ENCODE measurements at places on chromosomes 2 and 18.

DNA sequence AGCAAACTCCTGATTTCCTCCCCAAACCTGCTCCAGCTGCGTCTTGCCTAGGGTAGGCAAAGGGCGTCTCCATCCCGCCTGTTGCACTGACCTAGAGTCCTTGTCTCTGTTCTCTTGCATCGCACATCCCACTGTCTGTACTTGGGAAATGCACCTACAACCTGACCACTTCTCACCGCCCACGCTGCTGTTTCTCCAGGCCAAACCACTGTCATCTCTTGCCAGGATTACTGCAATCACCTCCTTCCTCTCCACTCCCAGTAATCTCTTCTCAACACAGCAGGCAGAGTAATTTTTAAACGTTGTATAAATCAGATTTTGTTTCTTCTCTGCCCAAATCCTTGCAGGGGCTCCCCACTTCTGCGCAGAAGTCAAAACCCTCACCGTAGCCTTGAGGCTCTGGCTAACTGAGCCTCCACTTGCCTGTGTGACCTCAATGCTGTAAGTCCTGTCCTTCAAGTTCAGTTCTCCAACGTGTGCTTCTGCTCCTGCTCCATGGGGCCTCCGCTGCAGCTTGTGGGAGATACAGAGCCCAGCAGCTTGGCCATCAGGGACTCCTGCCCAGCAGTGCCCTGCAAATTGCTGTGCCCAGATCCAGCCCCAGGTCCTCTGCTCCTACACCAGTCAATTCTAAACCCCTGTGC lies 27.7 kb upstream of the SEMA4C start:
- no peak for DNase-seq

DNA sequence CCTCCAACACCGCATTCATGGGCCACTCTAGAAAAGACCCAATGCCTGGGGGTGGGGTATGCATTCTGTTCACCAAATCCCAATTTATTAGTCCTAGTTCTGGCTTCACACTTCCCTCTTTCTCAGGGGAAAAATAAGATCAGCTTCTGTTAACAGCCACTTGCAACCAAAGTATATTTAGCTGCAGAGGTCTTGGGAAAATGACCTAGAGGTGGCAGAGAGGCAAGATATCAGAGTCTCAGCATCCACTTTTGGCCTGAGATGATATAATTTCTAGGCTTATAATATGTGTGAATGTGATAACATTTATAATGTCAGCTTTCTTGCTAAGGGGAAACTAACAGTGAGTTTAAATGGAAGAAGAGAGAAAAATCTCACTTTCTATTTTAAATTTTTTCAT lies 89.1 kb downstream of the ZNF385B start:
- DNase-seq: no peak

DNA sequence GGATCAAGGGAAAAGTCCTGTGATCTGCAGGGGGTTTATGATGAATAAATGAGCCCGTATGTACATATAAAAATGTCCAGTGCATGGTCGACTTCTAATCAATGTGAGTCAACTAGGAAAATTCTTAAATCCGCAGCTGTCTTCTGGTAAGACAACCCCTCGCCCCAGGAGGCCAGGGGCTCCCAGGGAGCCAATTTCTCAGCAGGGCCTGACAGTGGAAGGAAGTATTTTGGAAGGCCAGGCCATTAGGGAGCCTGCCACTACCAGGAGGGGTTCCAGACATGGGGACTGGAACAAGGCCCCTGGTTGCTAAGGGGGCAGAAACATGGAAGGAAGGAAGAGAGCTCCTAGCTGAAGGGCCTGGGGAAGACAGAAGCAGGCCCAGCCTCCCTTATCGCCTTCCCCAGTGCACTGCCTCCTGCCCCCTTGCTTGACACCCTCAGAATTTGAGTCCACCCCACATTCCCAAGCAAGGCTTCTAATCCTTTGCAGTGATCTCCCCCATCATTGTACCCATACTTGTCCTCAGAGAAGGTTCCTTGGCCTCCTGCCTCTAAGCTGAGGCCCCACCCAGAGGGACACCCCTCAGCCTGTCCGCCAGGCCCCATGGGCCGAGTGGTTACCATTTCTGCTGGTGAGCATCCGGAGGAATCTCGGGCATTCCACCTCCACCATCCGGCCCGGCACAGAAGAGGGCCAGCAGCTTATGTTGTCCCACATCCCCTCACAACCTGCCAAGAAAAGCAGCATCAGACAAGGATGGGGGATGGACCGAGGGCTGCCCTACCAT lies 45.9 kb downstream of the SCTR start:
- DNase-seq: no peak

DNA sequence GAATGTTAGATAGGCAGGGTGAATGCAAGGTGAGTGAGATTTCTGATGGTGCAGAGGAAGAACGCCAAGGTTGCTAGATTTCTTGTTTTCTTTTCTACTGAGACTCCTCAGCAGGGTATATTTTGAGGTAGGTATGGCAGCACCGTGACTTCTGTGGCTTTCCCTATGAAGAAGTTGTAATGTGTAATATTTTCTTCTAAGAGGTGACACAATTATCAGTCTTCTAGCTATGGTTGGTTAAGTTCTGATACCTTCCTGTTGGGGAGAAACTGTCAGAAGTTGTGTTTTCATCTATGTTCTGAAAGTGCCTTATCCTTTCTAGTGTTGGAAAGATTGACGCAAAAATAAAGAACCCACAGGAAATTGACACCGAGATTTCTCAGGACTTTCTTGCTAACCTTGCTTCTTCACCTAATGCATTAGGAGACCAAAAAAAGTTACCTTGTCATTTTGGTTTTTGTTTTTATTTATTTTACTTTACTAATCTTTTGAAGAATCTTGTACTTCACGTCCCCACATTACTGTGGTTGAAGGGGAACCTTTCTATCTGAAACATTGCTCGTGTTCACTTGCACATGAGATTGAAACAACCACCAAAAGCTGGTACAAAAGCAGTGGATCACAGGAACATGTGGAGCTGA lies 11.9 kb downstream of the IL18R1 start:
- no peak for DNase-seq

DNA sequence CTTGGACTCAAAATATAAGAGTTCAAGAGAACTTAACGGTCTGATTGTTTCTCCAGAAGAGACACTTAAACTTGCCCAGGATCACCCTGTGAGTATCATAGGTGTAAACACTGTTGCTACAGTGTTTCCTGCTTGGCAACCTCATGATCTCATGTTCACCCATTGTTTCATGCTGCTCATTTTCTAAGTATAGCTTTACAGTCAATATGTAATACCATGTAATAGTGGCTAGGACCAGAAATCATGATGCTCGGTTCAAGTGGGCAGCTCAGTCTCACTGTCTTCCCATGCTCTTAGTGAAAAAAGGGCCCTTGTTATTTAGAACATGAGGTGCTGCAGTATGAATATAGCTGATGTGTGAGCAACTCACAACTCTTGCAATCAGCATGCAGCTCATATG lies 157.5 kb downstream of the CERS6 start:
- DNase-seq: no peak

DNA sequence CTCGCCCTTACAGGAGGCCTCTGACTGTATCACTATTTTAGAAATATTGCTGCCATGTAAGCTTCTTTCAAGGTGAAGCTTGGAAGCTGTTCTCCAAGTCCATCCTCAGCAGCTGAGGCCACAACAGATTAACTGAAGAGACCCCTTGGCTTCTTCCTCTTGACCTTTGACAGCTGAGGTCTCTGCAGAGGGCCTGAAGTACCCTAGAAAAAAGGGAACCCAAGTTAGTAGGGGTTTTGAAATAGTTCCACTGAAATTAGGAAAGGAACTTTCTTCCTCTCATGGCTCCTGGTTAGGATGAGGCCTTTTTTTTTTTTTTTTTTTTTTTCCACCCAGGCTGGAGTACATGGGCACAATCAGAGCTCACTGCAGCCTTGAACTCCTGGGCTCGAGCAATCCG lies 15.5 kb upstream of the IHH start:
- no peak for DNase-seq

- DNase-seq: no peak
These were observed 530.2 kb downstream of the DCC start for GRCh38 chr18:52869942-52870907.

GRCh38 chr2:215396595-215397313 lies 39.1 kb downstream of the FN1 start:
- no peak for DNase-seq

DNA sequence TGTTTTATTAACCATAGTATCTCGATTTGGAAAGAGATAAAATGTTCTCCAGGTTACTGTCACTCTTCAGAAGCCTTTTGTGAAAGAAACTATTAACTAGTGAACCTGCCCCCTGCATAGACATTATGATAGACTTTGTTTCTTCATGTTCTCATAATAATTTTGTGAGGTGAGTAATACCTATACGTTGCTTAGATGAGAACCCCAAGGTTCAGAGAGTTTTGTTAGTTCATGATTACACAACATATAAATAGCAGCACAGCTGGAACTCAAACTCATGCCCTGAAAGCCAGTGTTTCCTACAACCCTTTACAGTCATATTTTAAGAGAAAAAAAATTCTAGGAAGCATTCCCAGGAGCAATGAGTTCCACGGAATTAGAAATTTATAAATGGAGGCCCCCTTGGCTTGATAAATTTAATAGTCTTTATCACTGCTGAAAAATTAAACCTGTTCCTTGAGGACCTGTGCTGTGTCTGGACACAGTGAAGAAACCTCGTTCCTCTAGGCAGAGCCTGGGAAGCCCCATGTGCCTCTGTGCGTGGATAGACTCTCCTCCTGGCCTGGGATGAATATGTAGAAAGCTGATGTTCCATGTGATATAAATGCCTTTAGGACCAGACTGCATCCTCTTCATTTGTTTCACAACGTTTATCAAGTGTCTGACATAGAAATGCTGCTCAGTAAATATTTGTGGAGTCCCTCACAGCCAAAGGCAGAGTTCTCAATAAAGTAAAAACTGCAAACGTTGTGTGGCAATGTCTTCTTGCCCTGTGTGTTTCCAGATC lies 1257.0 kb upstream of the GYPC start:
- DNase-seq: no peak

- no peak for DNase-seq
These were observed 35.7 kb downstream of the C18orf63 start for GRCh38 chr18:74351354-74351753.

DNA sequence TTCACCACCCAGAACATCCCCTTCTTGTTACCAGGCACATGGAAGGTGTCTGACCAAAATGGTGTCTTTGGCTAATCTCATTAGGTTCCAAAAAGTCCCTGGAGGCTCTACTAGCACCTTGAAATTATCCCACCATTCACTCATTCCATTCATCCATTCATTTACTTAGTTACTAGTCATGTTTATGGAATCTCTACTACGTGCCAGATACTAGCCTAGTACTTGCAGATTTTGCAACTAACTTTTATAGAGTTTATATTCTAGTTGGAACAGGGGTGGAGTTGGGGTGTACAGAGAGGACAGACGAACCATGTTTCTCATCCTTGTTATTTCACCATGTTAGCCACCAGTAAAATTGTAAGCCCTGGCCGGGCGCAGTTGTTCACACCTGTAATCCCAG lies 4.0 kb upstream of the NOP58 start:
- DNase-seq: no peak

- DNase-seq: no peak
These were observed 46.7 kb upstream of the BARD1 start for GRCh38 chr2:214856137-214856536.

DNA sequence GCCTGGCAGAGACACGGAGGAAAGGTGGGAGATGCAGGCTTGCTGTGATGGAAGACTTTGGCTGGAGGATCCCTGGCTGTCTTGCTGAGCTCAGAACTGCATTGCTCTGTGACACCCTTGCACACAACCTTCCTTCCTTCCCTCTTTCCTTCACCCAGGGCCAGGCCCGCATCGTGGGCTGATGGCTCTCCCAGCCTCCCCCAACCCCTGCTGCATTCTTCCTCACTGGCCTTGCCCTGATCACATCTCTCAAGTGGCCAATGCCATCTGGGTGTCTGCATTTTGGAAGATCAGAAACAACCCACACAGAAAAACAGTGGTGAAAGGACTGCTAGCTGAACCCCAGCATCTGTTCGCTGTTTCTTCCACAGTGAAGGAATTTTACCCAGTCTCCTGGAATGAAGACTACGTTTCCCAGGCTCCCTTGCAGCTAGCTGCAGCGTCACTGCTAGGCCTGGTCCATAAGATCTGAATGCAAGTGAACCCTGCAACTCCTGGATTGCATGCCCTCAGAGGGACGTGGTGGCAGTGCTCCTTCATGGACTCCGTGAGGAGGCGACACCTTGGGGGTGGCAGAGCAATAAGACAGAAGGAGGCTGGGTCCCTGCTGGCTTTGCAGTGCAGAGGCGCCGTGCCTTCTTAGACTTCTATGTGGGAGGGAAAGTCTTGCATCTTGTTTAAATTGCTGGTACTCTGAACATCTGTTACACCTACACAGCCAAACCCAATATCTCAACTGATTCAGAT lies 78.9 kb upstream of the YWHAQ start:
- no peak for DNase-seq

GRCh38 chr18:3121259-3121658 lies 98.5 kb downstream of the MYOM1 start:
- no peak for DNase-seq

GRCh38 chr18:44954257-44954656 lies 273.6 kb downstream of the SETBP1 start:
- no peak for DNase-seq

- no peak for DNase-seq
These were observed 48.9 kb upstream of the LRP1B start for GRCh38 chr2:142179686-142180085.

GRCh38 chr2:144886862-144887261 lies 366.9 kb upstream of the ZEB2 start:
- DNase-seq: no peak

GRCh38 chr2:71336802-71337201 lies 5.2 kb downstream of the ZNF638 start:
- no peak for DNase-seq

DNA sequence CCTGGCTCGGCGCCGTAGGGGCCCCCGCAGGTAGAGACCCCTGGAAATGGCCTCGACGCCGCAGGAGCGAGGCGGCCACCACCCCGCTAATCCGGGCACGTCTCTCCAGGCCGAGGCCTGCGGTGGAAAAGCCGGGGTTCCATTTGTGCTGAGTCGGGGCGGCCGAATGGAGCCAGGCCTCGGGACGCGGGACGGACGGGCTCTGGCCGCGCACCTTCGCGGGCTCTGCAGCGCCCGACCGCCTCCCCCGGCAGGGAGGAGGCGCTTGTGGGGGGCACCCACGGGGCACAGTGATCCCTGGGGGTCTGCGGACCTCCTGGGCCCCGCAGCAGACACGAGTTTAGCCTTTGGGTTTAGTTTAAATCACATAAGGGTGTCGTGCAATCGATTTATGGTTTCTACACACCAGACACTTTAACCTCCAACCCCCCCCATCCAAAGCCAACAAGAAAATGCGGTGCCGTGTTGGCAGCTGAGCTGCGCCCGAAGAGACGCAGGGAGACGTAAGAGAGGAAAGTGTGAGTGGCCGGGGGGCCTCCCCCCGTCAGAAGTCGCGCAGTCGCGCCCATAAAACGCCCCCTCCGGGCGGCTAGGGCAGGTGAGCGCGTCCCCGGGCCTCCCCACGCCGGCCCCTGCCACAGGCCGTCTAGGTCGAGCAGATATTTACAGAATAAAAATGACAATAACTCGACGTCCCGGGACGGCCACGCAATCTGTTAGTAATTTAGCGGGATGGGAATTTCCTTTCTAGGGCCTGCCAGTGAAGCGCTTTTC lies 1.0 kb upstream of the NFATC1 start:
- peak; percentile 54 for DNase-seq

DNA sequence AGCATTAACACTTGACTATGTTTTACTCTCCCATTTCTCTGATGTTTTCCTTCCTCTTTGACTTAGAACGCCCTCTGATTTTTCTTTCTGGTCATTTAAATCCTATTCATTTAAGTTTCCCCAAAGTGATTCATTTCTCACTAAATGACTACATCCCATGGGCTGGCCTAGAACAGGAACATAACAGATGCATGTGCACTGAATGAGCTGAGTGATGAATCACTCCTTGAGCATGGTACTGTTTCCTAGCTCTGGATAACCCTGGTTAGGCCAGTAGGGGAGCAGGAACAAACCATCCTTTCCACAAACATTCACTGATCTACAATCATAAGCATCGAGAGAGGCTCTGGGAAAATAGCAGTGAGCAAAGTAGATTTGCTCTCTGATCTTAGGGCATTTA lies 221.9 kb upstream of the SETBP1 start:
- no peak for DNase-seq

Data from stimulated activated CD4-positive, alpha-beta T cell treated with anti-CD3 and anti-CD28 coated beads, Interleukin-1b, Interleukin-23, amount 100 ng/mL, for 1 hour (primary cell).